ENCODE measurements at places on chromosomes 6 and 20.

- DNase-seq: no peak
Observed at GRCh38 chr20:41318271-41318649, 729 bp upstream of the ZHX3 start.

DNA sequence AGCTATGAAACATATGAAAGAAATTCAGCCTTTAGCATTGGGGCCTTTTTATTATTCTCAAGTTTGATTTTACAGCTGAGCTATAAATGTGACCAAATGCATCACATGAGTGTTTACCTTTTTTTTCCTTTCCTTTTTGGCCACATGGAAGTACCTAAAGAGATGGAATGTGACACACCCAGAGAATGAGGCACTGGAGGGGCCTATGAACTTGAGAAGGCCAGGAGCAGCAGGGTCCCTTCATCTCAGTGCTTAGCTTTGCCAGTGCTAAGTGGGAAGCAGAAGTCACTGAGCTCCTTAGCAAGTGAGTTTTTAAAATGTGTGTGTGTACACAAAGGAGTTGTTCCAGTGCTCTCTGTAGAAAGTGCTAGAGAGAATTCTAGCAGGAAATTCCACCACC is 44.7 kb downstream of the RREB1 start:
- no peak for DNase-seq

- DNase-seq: no peak
Observed at GRCh38 chr6:38567436-38567835, 72.3 kb downstream of the BTBD9 start.

GRCh38 chr6:73556836-73557235 is 36.0 kb upstream of the EEF1A1 start:
- no peak for DNase-seq

DNA sequence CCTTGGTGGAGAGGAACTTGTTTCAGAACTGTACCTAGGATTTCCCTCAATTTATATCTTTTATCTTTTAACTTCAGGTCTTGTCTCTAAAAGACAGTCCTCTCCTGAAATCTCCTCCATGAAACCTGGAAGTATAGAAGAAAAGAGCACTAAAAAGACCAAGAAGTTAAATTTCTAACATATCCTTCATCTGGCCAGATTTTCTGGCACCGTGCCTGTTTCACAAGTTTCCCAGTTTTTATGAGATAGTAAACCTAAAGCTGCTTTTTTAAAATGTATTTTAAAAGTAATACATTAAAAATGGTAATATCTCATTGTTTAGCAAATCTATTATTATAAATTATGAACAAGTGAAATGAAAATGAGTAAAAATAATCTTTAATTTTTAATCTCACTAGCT is 348.3 kb upstream of the RSPO3 start:
- DNase-seq: no peak

GRCh38 chr20:50762045-50762422 is 30.7 kb downstream of the PARD6B start:
- peak; percentile 53 for DNase-seq

DNA sequence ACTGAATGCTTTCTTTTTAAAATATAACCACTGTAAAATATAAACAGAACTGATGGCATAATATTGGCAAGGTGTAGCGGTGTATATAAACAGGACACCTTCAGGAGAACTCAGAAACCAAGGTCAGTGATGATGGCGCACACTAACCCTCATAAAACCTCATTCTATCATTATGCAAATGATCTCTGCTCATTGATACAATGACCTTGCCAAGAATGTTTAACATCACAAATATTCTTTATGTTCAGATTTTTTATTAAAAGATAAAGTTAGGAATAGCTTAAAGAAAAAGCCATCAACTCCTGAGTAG is 48.6 kb upstream of the DST start:
- DNase-seq: no peak

DNA sequence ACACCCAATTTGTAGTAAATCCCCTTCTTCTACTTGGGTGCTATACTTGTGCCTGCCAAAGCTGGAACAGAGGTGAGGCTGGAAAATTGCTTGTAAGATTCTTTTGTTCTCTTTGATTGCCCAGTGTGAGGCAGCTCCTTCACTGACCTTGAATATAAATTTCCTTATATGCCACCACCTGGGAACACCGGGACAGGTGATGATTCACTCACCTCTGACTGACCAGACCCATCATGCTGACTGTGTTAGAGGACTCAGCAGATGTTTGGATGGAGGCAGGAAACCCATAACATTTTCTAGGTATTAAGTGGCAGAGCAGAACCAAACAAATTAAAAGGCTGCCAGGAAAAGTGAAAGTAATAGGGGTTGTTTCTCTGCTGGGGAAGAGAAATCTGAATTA is 120.9 kb downstream of the GRM1 start:
- DNase-seq: peak; percentile 0

DNA sequence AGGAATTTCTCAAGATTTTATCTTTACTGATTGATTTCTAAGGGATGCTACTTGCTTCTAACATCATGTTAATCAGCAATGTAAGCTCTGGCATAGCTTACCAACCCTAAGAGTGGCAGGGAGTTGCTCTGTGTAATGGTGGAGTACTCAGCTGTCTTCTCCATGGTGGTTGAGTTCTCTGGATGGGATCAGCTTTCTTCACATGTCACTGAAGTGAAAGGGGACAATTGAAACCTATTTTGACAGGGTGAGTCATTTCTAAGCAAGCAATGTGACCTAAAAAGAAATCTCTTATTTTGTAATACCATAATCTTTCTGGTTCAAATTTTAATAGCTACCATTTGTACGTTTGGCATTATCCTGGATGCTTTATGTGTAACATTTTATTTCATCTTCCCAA is 430.4 kb downstream of the GJA1 start:
- DNase-seq: no peak

Measured in kidney (tissue), 22 donors.